Ecto neural progenitor cell (in vitro differentiated cells): ENCODE measurements at places on chromosomes 11 and 22.

- no peak for DNase-seq
Measured at GRCh38 chr11:111734954-111735261, 31.3 kb downstream of the PPP2R1B start.

DNA sequence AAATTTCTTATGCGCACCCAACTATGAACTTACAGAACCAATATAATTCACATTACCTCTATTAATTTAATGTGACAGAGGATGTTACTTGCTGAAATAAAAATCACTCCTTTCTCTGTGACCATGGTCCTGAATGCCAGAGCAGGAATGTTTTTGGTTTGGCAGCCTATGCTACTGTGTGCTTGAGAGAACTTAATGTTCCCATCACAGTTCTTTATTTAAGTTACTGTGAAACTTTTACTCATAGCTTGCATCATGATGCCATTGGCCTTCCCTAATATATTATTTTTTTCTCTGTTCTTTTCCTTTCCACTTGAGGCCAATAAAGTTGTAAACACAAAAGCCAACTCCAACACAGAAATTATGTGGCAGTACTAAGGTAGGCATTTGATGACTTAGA is 142.2 kb downstream of the FAM76B start:
- DNase-seq = no peak

DNA sequence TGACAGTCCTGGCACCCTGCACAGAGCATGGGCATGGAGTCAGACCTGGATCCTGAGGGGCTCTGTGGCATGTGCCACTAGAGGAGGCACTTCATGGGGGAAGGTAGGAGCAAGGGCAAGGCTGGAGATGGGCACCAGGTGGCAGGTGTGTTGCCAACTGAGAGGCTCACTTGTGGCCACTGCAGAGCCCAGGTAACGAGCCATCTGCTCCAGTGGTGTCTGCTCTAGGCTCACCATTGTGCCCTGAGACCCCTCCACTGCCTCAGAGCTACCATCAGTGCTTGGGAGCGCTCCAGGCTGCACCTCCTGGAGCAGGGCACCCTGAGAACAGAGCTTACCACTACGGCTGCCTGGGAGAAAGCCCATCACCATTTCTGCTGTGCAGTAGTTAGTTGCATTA is 1.3 kb upstream of the ZDHHC8 start:
- no peak for DNase-seq

GRCh38 chr11:94658888-94659287 is 91.7 kb downstream of the PIWIL4 start:
- no peak for DNase-seq

DNA sequence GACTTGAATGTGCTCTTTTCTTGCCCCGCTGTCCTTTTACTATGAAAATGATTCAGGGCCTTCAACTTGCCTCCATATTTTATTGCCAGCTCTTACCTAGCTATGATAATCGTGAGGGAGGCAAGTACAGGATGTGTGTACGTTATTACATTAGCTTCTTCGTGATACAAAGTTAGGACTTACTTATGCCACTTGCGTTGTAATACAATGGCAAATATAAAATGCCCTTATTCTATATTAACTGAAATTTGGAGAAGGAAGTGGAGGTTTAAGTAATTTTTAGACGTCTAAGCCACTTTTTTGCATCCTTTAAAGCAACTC is 10.8 kb upstream of the CCT8L2 start:
- DNase-seq = no peak

GRCh38 chr22:45861259-45861658 is 115.7 kb downstream of the WNT7B start:
- no peak for DNase-seq

DNA sequence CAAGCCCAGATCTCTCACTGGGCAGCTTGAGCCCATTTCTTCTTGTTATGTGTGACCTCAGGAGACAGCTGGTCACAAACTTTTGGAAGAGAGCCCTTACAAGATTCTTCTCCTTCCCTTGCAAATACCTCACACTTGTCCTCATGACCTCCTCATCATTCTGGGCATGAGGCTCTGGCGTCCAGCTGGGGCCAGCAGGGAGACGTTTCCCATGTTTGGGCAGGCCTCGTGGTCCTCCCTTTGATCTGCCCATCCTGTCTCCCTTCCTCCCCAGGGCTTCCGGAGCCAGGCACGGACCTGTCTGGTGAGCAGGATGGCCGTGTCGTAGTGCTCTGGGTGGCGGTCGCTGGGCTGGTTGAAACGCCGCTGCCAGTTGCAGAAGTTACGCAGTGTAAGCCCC is 9.7 kb downstream of the ADAMTS8 start:
- DNase-seq = no peak

GRCh38 chr11:95557376-95557775 is 232.2 kb downstream of the FAM76B start:
- no peak for DNase-seq
